Inflammatory macrophage treated with lipopolysaccharide for 1 hour (primary cell): ENCODE measurements at places on chromosomes 4 and X.

DNA sequence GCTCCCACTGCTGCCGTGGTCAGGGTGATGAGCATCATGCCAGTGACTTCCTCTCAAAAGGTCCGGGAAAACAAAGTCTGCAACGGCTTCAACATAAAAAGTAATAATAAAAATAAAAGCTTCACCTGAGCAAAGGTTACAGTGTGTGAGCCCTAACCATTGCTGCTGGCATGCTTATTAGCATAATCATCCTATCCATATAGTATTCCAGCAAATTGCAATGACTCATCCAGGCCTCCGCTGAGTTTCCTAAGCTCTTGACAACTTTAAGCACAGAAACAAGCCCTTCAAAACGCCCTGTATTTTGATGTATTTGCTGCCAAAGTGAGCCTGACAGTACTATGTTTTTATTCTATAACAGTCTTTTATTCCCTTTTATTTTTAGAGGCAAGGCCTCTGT, 100.5 kb downstream of the AASDH start:
- no peak for DNase-seq

- no peak for DNase-seq
Observed at GRCh38 chr4:7423391-7423790, 11.3 kb downstream of the PSAPL1 start.

DNA sequence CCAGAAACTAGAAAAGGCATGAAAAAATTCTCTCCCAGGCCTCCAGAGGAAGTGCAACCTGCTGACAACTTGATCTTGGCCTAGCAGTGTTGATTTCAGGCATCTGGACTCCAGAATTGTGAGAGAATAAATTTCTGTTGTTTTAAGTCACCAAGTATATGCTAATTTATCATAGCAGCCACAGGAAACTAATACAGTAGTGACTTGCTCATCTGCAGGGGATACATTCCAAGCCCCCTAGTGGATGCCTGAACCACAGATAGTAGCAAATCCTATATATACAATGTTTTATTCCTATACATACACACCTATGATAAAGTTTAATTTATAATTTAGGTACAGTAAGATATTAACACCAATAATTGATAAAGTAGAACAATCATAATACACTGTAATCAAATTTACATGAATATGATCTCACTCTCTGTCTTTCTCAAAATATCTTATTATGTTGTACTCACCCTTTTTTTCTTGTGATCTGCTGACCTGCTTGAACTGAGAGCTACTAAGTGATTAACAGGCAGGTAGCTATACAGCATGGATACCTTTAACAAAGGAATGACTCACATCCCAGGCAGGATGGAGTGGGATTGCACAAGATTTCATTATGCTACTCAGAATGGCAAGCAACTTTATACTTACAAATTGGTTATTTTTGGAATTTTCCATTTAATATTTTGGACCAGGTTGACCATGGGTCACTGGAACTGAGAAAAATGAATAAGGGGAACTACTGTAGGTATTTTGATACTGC, 501.1 kb downstream of the KCNIP4 start:
- DNase-seq: no peak

DNA sequence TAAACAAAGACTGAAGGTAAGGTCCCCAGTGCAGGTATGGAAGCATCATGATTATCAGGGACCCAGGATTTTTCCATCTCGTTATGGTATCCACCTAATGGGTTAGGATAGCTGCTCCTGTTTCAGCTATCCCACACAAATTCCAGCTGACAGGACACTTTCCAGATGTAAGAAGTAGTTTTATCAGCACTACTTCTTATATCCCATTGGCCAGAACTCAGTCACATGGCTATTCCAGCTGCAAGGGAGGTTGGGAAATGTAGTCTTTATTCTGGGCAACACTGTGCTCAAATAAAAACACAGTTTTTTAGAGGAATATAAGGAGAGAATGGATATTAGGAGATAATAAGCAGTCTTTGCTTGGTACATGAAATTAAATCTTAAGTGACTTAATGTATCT, 96.7 kb downstream of the SRPX start:
- DNase-seq: no peak

DNA sequence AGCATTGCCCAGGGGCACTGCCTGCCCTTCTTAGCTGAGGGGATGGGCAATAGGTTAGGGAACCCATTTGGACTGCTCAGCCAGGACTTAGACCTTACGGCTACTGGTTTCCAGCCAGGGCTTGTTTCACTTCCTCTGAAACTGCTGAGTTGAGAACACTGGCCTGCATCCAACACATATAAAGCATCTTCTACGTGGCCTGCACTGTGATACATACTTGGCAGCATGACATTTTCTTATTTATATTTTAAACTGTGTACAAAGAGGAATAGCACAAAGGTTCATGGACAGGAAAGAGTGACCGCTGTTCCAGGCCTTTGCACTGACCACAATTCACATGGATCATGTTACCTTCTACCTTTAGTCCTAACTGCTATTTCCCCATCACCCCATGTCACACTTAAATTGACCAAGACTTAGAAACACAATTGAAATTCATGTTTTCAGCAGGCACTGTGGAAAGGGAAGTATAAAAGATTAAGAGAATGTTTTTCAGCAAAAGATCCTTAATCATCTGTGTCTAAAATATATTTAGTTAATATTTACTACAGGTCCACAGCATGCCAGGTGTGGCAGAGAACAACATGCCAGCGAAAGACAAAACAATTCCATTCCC, 43.7 kb downstream of the NLGN4X start:
- DNase-seq: no peak

DNA sequence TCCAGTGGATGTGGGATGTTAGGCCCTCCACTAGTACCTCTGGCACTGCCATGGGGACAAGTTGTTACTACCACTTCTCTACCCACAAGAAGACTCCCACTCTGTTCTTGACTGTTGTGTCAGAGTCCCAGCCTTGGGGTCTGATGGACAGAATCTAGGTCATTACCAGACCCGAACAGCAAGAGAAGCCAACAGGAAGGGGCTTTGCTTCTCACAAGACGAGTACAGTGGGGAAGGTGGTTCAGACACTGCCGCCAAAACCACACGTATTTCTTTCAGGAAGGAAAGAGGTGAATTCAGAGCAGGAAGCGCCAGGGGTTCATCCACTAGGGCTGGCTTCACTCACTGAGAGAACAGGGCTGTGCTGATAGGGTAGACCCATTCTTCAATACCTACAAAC, 161.3 kb upstream of the KIT start:
- no peak for DNase-seq

- DNase-seq: peak; percentile 31
Observed at GRCh38 chr4:185128272-185129119, 14.6 kb upstream of the SLC25A4 start.

- DNase-seq: no peak
Observed at GRCh38 chrX:39835776-39836175, 262.0 kb downstream of the BCOR start.

DNA sequence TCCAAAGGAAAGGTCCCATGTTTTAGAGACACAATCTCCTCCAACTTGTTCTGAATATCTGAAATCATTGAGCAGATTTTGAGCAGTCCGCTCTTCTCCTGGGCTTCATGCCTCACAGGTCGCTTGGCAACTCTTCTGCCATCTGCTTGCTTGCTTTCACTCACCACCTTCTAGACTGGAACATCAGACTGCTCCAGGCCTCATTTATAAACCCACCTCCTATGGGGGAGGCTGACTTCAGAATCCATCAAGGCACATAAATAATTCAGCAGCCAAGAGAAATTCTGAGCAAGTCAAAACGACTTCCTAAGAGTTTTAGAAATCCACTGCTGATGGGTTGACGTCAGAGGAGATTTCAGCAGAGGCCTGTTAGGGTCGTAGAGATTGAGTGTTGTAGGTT, 64.1 kb downstream of the FAM184B start:
- no peak for DNase-seq

GRCh38 chr4:161791796-161792556, 371.8 kb downstream of the FSTL5 start:
- no peak for DNase-seq

- DNase-seq: no peak
Observed at GRCh38 chrX:99705701-99706100, 704.4 kb downstream of the PCDH19 start.

- DNase-seq: no peak
Observed at GRCh38 chrX:16418650-16419049, 231.3 kb upstream of the S100G start.

GRCh38 chr4:8391972-8392371, 48.6 kb downstream of the ACOX3 start:
- DNase-seq: peak; percentile 7

GRCh38 chr4:2870082-2870481, 26.4 kb downstream of the ADD1 start:
- DNase-seq: no peak

- DNase-seq: no peak
Observed at GRCh38 chr4:147620315-147620714, 3.1 kb downstream of the TMEM184C start.

DNA sequence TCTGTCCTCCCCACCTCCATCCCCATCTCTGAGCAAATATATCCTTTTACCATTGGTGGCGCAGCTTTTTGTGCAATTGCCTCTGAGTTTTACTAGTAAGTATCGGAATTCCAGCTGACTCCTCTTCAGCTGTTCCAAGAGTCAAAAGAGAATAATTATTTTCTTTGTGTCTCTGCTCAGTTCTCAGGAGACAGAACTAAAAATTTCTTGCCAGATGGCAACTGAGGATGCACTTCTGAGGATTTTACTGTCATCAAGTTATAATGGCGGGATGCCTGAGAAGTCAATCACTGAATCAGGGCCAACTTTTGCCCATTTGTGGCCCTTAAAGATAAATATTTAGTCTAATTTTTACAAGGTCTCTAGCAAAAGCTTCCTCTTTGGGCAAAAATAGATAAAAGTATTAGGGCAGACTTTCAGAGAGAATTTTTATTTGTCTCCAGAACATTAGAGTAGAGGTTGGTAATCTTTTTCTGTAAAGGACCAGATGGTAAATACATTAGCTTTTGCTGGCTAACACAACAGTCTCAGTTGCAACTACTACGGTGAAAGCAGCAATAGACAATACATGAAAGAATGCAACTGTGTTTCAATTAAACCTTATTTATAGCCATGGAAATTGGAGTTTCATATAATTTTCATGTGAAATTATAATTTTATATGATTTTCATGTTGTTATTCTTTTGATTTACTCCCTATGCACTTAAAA, 15.6 kb upstream of the ADGRA3 start:
- no peak for DNase-seq

DNA sequence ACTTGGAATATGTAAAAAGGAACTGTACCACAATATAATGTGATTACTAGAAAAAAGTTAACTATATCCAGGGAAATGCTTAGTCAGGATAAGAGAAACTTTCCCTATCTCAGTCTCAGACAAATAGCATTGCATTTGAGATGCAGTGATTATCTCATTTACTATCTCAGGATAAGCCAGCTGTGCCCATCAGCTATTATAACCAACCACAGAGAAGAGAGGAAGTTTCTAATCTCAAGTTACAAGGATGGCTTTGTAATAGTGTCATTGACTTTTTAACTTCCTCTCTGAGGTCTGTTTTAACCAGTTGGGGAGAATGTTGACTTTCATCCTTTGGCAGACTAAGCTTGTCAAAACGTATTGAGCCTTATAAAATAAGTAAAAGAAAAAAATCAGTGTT, 56.5 kb downstream of the SNX25 start:
- DNase-seq: peak; percentile 0

DNA sequence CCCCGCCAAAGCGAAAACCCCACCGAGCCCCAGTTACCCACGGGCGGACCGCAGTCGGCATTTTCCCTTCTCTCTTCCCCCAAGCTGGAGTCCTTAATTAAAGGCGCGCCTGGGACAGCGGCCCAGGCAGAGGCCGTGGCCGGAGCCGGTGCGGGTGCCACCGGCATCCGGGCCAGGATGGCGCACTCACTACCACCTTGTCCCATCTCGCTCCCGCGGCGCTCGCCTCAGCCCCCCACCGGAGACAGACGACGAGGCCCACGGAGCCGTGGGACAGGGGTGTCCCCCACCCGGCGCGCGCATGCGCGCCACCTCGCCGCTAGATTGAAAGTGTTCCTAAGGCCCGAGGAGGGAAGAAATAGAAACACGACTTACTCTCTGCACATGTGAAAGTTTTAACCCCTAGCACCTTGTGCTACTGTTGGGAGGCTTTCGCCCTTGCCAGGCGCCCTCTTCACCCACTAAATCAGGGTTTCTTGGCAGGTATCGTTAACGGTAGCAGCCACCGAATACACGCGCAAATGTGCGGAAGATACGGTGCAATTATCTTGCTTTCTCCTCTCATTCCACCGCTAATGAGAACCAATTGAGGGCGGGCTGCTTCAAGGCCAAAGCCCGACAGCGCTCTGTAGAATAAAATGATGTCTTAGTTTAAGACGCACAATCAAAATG, 64.3 kb upstream of the CCDC160 start:
- no peak for DNase-seq

- DNase-seq: no peak
Observed at GRCh38 chrX:39222346-39223113, 421.3 kb downstream of the MID1IP1 start.
